ENCODE measurements at places on chromosomes 11 and 22.

DNA sequence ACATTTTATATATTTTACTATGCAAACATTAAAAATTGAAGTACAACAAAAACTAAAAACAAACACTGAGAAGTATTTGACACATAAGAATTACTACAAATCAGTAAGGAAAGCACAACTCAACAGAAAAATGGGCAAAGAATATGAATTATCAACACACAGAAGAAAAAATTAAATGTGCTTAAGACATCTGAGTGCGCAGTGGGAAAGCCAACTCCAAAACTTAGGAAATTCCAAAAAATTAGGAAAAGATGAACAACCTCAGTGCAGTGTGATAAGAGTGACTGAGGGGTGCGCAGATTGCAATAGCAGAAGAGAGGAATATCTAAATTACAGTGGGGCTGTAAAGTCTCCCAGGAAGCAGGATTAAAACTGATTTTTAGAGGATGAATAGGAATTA lies 1.9 kb upstream of the TMEM41B start:
- DNase-seq: no peak

DNA sequence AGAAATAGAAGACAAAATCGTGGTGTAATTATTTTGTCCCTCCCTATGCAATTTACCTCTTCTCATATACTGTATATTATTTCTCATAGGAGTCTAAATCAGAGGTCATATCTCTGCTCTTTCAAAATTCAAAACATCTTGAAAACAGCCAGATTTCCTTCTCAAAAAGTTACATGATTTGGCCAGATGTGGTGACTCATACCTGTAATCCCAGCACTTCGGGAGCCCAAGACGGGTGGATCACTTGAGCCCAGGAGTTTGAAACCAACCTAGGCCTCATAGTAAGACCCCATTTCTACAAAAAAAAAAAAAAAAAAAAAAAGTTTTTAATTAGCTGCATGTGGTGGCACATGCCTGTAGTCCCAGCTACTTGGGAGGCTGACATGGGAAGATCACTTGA lies 29.0 kb upstream of the DNAJB7 start:
- DNase-seq: no peak

GRCh38 chr22:46073683-46074504 lies 76.4 kb upstream of the PPARA start:
- DNase-seq: no peak

DNA sequence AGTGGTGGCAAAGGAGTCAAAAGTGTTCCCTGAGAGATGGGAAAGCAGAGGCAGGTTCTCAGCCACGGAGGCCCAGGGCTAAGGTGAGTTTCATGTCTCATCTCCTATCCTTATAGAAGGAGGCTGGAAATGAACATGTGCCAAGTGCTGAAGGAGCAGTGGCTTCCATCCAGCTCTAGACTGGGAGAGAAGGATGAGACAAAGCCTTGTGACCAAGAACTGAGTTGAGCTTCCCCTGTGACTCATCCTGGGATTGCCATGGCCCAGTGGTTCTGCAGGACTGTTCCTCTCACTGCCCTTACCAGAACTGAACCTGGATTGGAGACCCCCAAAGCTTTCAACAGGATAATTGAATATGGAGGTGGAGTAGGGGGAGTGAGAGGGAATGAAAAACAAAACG lies 16.7 kb upstream of the OR9Q1 start:
- no peak for DNase-seq

GRCh38 chr11:88188251-88188931 lies 13.1 kb upstream of the RAB38 start:
- DNase-seq: no peak

DNA sequence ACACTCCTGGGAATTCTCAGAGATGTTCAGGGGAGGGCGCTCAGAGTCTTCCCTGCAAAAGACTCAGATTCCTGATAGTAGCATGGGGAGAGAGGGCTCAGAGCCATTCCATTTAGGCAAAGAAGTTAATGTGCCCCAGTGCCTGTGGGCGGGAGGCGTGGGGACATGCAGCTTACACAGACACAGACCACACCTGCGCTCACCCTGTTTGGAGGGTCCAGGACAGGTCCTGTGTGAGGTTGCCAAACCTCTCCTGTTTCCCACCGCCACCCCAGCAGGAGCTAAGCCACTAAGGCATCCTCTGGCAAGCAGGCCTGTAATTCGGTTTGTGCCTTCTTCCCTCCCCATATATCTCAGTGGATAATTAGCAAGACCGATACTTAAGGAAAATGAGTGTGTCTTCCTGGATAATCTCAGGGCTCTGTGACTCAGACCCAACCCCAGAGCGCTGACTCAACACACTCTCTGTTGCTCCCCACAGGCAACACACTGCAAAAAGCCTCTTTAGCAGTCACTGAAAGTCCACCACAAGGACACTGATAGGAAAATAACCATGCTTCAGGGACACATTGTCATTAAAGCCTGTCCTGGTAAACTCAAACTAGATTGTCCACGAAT lies 118.9 kb upstream of the LMO1 start:
- no peak for DNase-seq

DNA sequence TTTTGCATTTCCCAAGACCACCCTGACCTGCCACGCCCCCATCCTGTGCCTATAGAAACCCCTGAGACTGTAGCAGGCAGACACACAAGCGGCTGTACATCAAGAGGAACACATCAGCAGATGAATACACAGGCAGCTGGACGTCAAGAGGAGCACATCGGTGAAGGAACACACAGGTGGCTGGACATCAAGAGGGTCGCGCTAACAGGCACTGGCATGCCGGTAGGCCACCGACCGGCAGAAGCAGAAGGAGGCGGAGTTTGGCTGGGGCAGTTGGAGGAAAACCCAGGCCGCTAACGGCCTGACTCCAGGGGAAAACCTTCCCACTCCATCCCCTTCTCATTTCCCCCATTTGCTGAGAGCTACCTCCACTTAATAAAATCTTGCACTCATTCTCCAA lies 5.4 kb upstream of the IPO7 start:
- DNase-seq: no peak

- DNase-seq: no peak
Measured at GRCh38 chr11:72119198-72119597, 6.7 kb upstream of the ANAPC15 start.

GRCh38 chr22:39216143-39216490 lies 28.7 kb downstream of the PDGFB start:
- no peak for DNase-seq

- DNase-seq: no peak
Measured at GRCh38 chr11:131109257-131109656, 193.0 kb upstream of the SNX19 start.

- DNase-seq: peak; percentile 42
Measured at GRCh38 chr11:95790933-95791708, 823 bp downstream of the CEP57 start.
